ENCODE measurements at places on chromosomes 7 and 10.

DNA sequence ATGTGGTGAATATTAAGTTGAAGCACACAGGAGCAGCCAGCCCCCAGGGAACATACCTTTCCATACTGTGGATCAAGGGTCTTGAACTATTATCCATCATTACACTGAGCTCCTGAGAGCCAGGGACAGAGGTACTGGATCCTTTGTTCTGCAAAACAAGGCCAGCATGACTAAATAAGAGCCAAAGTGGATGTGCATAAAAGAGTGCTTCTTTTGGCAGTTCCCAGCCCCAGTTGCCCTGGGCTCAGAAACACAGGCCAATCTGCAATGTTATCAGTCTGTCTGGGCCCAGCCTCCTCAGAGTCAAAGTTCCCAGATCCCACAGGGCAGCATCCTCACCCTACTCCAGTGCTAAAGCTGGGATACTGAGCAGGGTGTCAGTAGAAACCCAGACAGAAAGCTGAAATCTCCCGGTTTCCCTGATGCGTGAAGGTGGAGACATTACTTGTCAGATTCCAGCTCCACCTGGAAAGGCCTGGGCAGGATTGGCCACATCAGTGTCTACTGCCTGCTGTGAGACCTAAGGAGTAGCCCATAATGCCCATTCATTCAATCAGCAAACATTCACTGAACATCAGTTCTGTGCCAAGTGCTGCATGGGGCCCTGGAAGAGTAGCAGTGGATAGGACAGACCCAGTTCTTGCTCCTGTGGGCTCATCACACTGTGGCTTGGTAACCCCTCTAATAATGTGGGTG, 342.7 kb downstream of the CXCL12 start:
- DNase-seq, result no peak

DNA sequence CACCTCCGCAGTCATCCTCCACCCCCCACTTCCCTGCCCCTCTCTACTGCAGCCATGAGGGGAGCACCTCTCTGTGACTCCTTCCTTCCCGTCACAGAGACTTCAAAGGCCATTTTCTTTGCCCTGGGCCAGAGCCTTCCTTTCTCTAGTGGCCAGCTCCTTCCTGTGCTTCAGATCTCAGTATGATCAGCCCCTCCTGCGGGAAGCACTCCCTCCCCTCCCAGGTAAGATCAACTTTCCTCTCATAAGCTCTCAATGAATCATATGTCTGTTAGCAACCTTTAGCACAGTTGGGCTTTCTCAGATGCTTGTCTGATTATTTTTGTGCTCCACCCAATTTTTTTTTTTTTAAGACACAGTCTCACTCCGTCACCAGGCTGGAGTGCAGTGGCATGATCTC, 241.0 kb upstream of the PRSS1 start:
- no peak for DNase-seq

GRCh38 chr10:96826438-96826837, 5.7 kb upstream of the LCOR start:
- DNase-seq, result no peak

- no peak for DNase-seq
Observed at GRCh38 chr10:85149766-85150165, 821.4 kb downstream of the CCSER2 start.

GRCh38 chr10:21694631-21695030, 160.6 kb downstream of the MLLT10 start:
- DNase-seq, result no peak

- no peak for DNase-seq
Observed at GRCh38 chr7:2924866-2925840, 81.0 kb upstream of the GNA12 start.

GRCh38 chr10:32680803-32681557, 235.0 kb downstream of the CCDC7 start:
- no peak for DNase-seq
